Stimulated activated CD8-positive, alpha-beta memory T cell treated with anti-CD3 and anti-CD28 coated beads, Interleukin-12 subunit alpha, Interleukin-12 subunit beta, amount 100 ng/mL, for 4 hours (primary cell): ENCODE measurements at places on chromosomes 11 and 22.
A peak's percentile ranks its signal among the peaks of the same experiment; 100 is the strongest.

DNA sequence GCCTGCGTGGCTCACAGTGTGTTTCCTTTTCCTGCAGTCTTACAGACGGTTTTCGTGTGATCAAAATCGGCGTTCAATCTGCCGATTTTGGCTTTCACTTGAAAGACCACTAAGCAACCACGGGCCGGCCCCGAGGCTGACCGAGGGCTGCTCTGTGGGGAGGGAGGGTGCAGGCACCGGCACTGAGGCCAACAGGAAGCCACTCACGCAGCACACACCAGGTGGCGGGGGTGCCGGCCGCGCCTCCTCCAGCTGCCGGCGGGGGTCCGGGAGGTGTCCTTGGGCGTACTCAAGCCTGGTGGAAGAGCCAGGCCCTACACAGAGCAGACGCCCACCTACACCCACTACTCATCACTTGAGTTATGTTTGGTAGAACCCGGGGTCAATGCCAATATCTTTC lies 14.3 kb downstream of the TOLLIP start:
- no peak for DNase-seq

DNA sequence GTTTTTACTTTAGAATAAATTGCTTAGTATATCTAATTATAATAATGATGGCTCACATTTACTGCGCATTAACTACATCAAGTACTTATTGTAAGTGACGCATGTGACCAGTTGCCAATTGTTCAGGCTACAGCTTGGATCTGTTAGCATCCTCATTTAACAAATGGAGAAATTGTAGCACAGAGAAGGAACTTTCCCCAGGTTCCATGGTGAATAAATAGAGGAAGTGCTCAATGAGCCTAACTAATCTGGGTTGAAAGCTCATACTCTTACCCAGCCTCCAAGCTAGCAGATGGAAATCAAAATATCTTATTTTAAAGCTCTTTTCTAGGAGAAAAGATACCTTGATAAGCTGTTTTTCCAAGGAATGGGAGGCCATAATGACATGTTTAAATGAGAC lies 19.8 kb downstream of the MMP27 start:
- no peak for DNase-seq

DNA sequence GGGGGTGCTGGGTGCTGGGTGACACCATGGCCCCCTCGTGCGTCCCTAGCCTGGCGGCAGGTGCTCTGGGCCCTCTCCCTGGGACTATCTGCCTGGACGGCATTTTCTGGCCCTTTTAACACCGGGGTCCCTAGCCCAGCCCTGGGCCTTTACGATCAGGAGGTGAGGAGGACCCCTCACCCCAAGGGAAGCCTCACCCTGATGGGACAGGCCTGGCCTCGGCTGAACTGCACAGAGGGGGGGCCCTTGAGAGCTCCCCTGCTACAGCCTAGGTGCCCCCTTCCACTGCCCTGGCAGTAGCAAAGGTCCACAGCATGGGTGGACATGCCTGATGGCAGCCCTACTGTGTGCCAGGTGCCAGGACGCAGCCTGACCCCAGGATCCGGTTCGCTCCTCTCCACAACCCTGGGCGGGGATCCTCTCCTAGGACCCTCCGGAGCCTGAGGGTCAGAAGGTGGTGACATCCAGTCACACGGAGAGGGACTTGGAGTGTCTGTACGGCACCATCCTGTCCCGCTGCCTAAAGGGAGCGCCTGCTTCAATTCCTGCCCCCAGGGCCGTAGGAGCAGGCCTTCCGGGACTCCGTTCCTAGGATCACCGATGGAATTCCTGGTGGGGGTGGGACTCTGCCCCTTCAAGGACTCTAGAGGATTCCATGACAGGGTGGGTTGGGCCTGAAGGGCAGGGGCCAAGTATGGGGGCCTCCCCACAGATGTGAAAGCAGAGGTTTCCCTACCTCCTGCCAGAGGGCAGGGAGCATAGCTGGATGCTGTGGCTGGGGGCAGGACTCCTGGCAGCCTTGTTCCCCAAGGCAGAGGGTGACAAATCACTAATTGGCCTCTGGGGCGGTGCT lies 33.0 kb upstream of the TH start:
- no peak for DNase-seq

DNA sequence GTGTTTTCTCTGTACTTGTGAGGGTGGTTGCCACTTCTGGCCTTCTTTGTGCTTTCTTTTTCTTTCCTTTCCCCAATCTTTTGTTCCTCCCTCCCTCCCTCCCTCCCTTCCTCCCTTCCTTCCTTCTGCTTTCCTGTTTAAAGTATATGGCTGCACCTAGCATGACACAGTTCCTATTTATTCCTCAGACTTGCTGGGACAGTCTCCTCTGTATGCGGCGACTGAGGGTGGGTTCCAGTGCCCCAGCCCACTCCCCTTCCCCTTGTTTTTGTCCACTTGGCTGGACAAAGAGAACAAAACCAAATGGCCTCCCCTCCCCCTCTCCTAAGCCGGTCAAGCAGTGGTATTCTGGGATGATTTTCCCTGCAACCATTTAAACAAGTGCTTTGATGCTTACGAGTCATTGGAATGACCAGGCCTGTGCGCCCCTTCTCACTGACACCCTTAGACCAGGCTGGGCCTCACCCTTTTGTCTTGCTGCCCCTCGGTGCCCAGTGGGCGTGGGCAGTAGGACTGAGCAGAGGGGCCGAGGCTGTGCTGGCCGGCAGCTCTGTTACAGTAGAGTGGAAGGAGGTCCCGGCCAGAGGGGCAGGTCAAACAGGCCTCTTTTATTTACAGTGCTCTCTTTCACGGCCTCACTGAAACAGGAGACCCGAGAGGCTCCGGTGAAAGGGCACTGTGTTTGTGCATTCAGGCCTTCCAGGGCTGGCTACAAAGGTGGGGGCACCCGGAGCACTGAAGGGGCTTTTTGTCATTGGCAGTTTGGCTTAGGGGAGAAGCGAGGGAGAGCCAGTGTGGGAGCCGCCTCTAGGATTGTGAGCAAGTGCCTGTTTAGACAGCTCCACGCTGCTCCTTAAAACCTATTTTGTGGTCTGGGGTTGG lies 32.2 kb downstream of the ZBTB16 start:
- DNase-seq = no peak

DNA sequence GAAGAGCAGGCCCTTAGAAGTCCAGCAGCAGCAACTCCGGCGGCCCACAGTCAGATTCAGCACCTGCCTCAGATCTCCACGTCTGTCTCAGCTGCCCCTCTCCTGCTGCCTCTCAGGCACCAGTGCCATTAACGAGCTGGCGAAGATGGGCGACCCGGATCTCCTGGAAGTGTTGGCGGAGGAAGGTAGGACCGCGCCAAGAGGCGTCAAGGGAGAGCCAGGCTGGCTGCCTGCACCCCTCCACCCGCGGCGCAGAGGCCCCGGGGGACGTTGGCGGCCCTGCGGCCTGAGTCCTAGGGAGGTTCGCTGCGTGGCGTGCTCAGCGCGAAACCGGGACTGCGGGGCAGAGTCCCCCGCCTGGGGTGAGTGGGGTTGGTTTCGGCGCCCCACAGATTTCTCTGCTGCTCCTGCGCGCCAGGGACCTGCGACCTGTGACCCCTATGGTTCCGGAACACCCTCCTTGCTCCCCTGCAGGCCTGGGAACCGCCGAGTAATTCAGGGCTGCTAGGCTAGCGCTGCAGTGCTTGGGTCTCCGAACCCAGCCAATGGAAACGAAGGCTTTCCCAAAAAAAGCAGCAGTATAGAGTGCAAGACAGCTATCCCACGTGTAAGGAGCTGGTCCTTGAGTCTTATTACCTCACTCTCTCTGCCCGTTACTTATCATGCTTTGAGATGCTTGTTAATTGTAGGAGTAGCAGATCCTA lies 615 bp downstream of the ANO5 start:
- DNase-seq = no peak

- peak; percentile 43 for DNase-seq
These were observed 783 bp upstream of the SLC35C1 start for GRCh38 chr11:45803971-45804760.

GRCh38 chr11:7154881-7155361 lies 66.1 kb downstream of the RBMXL2 start:
- DNase-seq = no peak

DNA sequence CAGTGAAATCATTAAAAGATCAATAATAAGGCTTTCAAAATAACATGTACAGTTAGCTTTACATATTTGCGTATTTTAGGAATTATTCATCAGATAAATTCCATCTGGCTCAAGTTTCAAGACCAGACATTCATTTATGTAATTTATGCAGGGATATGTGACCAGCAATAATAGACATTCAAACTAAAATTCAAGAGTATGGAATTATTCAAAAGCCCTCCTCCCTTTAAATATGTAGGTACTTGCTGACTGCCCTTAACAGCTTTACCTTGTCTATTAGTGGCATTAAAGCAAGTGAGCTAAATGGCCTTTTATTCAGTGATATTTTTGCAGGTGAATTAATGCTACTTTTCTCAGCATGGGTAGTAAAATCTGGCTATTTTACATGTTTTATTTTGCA lies 126.1 kb downstream of the LRRC4C start:
- no peak for DNase-seq

- no peak for DNase-seq
These were observed 4.0 kb upstream of the SEC14L2 start for GRCh38 chr22:30392661-30393321.

DNA sequence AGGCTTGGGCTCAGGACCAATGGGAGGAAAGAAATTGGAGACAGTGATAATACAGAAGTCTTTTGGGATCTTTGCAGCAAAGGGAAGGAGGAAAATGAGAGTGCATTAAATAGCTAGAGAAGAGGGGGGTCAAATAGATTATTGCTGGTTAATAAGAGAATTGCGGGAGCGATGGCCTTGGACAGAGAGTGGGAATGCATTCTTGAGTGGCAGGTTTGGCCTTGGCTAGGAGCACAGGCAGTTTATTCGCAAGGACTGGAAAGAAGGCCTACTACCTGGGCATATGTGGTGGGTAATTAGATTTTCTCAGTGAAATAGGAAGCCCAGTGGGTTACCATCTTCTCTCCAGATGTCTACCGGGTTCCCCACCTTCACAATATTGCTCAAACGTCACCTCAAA lies 3.5 kb upstream of the MEN1 start:
- DNase-seq = no peak
